ENCODE measurements at places on chromosomes 5 and 9.

- no peak for DNase-seq
Measured at GRCh38 chr5:10030219-10030831, 219.4 kb downstream of the ATPSCKMT start.

- DNase-seq: no peak
Measured at GRCh38 chr5:153655201-153655510, 164.7 kb downstream of the GRIA1 start.

DNA sequence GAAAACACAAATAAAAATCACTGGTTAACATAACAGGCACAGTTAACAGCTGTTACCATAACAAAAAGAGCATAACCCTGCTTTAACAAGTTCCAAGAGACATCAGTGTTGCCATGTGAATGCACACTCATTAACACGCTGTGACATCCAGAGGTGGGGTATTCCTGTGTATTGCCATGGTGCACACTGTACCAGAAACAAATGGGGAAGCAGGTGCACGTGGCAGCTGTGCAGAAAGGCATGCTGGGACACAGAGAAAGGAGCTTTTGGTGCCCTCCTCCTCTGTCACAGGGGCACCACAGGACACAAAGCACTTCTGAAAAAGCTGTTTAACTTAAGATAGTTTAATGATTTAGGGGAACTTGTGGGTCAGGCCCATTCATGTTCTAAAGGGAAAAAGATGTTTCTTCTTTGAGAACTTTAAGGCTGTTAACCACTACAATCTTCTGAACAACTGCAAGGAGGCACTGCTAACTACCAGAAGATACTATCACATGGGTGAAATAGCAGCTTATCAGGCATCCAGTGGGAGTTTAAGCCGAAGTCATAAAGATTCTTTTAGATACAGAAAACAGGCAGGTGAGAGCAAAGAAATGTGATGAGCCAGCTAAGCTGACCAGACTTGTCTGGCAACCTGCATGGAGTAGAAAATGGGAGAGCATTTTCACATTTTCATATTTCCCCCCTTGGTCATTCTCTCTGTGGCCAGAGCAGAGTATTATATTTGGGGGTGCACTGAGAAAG, 56.4 kb upstream of the GOLPH3 start:
- DNase-seq: no peak

- DNase-seq: no peak
Measured at GRCh38 chr9:31104249-31104648, 1280.2 kb upstream of the ACO1 start.

GRCh38 chr9:114757984-114758383, 47.9 kb downstream of the TNFSF15 start:
- no peak for DNase-seq

DNA sequence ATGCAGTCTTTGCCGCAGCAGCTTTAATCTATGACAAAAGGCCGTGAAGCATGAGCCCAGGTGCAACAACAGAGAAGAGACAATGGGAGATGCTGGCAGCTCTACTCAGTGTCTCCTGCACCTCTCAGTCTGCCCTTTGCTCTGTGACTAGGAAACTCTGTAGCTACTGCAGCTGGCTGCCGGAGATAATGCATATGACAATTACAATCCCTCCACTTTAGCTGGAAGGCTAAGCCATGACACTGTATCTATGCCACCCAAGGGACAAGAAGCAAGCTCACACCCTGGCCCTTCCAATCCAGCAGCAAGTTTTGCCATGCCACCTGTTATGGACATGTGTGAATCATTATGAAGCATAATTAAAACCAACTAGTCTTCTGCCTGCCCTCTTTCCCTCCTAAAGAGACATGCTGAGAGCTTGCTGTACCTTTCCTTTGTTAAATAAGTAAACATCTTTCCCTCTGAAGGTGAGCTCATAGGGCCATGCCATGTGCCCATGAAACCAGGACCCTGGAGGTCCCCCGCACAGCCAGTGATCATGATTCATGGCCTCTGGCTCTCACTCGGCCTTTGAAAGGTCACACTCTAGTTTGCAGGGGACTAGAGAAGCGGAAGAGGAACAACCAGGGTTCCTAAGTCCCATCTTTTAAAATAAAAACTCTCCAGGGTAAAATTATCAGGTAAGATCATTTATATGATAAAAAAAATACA, 219.4 kb downstream of the SPOCK1 start:
- DNase-seq: no peak

GRCh38 chr5:167814828-167815227, 476.6 kb upstream of the WWC1 start:
- no peak for DNase-seq

DNA sequence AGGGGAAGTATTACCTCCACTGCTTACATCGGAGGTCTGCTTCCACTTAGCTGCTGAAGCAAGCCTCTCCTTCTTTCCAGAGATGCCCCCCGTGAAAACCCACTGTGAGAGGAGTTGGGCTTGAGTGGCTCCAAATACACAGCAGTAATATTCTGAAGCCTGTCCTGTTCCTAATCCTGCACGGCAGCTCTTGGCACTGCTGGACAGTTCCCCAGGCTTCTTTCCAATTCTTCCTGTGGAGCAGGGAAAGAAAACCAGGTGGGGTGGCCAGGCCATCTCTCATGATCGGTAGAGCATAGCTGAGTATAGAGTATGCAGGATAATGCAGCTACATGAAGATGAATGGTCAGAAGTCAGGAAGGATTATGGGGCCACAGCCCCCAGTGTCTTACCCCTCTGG, 335.3 kb downstream of the MARCHF11 start:
- DNase-seq: no peak

- no peak for DNase-seq
Measured at GRCh38 chr9:132881826-132882225, 3.1 kb downstream of the SPACA9 start.

- no peak for DNase-seq
Measured at GRCh38 chr9:93009337-93010015, 49.0 kb upstream of the SUSD3 start.

DNA sequence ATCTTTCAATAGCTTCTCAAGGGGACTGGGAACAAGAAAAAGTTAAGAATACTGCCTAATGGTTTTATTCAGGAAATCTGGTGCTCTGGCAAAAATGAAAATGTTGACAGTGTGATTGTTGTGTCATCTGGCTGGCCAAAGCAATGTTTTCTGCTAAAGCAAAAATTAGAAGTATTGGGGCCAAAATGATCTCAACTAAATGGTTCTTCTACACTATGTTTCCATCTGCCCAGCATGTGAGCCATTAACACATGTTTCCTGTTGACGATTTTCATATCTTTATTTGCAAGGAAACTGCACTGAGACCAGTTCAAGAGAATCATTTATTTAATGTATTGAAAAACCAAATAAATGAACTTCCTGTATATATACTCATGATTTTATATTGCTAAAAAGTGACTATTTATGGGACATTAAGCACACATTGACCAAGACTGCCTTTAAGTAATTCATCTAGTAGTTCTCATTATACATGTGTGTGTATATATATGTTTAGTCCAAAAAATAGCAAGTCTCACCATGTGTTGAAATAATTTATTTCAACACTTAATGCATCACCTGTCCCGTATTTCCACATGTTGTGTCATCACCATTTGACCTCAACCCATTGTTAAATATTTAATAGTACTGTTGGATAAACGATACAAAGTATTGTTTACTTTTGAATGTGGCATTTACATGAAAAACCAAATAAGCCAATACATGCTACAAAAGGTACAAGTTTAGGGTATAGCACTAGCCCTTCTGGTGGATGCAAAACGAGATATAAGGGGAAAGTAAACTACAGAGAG, 7.5 kb upstream of the FST start:
- no peak for DNase-seq

- DNase-seq: no peak
Measured at GRCh38 chr5:58670582-58670981, 87.7 kb downstream of the RAB3C start.

GRCh38 chr5:93570294-93571113, 10.5 kb downstream of the NR2F1-AS1 start:
- DNase-seq: no peak

DNA sequence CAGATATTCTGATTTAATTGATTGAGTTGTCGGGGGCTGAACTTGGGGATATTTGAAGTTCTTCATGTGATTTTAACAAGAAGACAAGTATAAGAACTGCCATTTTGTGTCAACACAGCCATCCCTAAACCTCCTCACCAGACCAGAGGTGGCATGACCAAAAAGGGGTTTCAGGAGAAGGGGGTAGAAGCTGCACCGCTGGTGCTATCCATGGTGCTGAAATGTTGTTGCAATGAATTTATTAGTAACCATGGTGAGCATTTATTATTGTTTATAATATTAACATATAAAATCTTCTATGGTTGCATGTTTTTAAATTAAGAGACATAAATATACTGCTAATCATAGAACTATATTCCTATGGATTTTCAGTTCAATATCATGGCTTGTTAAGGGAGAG, 72.3 kb downstream of the GNA14 start:
- no peak for DNase-seq

- no peak for DNase-seq
Measured at GRCh38 chr9:99076483-99077171, 28.3 kb upstream of the TGFBR1 start.

- DNase-seq: no peak
Measured at GRCh38 chr9:105697871-105698270, 3.5 kb downstream of the TMEM38B start.

- DNase-seq: no peak
Measured at GRCh38 chr9:118595719-118596305, 773.4 kb downstream of the BRINP1 start.

GRCh38 chr9:137811283-137811870, 66.2 kb upstream of the CACNA1B start:
- DNase-seq: no peak

GRCh38 chr9:34732886-34733285, 22.9 kb upstream of the CCL21 start:
- no peak for DNase-seq

- DNase-seq: no peak
Measured at GRCh38 chr5:112366987-112367386, 52.1 kb downstream of the EPB41L4A start.

GRCh38 chr9:96133321-96134021, 168.5 kb downstream of the HSD17B3 start:
- no peak for DNase-seq

GRCh38 chr9:18493451-18493993, 19.6 kb downstream of the ADAMTSL1 start:
- no peak for DNase-seq

GRCh38 chr9:16809912-16810610, 60.4 kb downstream of the BNC2 start:
- no peak for DNase-seq

DNA sequence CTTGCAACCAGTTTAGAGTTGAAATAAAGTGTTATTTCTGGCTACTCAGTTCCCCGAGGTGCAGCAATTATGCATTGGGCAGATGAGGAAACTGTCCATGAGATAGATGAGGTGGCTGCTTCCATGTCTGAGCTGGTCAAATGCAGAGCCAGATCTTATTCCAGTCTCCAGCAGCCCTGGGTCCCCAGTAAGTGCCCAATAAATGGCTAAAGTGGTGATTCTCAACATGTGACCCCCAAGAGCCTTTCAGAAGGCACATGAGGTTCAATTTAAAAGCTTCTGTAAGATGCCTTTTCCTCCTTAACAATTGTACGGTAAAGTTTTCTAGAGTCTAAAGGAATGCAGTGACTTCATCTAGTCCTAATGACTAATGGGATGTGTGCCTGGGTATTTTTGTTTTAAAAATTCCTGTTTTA, 17.5 kb downstream of the ATOX1 start:
- DNase-seq: no peak

- DNase-seq: no peak
Measured at GRCh38 chr9:3467593-3468219, 58.1 kb downstream of the RFX3 start.

GRCh38 chr9:38662763-38663593, 42.6 kb upstream of the ANKRD18A start:
- DNase-seq: no peak

- no peak for DNase-seq
Measured at GRCh38 chr5:3996707-3997336, 401.2 kb downstream of the IRX1 start.
